NCI-H2081 (cell line): ENCODE measurements at places on chromosomes 12 and 14.

DNA sequence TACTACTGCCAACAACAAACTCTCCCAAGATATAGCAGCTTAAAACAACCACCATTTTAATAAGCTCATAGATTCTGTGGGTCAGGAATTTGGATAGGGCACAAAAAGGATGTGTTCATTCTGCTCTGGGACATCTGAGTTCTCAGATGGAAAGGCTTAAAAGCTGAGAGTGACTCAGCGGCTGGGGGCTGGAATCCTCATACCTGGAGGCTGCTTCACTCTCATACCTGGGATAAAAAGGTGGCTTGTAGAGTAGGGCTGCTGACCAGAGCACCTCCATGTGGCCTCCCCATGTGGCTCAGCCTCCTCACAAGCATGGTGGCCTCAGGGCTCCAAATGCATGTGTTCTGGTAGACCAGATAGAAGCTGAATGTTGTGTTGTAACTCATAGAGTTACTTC is 20.2 kb upstream of the PELI2 start:
- no peak for DNase-seq

GRCh38 chr12:56028511-56029165 is 7.8 kb downstream of the IKZF4 start:
- DNase-seq: no peak

GRCh38 chr12:50050410-50051098 is 6.8 kb upstream of the ASIC1 start:
- no peak for DNase-seq

DNA sequence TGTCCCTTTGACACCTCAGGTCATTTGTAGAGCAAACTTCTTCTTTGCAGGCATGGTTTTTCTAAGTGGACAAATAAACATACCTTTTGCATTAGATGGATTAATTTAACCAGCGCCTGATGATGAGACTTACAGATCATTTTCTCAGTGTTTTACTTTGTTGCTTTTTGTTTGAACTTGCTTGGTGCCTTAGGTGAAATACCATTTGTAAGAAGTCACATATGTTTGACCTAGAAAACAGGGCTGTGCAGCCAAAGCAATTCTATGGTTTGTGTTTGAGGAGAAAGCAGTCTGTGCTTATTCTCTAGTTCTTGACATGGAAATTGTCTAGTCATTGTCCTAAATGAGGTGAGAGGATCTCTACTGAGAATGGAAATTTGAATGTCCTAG is 111.1 kb downstream of the DIP2B start:
- no peak for DNase-seq

DNA sequence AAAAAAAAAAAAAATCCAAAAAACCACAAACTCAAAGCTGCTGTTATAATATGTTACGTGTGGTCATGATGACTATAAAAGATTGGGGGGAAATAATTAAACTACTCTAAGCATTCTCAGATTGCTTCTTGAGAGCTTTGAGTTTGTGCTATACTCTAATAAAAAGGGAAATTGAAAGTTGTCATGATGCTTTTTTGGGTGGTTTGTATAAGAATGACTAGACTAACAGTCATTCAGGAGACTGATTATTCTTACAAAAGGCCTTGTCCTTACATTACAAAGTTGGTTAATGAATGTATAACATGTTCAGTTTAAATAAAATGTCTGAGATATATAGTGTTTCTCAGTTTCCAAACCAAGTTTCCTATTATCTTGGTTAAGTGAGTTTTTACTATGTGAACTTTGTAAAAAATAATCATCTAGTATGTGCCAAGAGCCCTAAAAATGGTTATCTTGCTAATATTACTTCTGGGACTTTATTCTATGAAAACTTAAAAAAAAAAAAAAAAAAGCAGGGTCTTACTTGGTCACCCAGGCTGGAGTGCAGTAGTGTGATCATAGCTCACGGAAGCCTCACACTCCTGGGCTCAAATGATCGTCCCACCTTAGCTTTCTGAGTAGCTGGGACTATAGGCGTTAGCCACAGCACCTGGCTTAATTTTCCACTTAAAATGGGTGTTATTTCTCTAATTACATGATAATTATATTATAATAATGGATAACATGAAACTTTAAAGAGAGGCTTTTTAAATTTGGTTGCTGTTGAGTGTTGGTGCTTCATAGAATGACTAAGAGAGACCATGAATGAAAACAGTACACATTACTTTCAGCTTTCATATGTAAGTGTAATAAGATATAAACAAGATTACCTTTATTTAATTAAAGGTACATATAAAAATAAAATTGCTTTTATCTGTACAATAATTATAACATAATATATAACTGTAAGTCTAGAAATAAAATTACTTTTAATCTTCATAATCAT is 459.6 kb upstream of the RGS6 start:
- no peak for DNase-seq

GRCh38 chr12:125023065-125023464 is 29.6 kb downstream of the BRI3BP start:
- no peak for DNase-seq

DNA sequence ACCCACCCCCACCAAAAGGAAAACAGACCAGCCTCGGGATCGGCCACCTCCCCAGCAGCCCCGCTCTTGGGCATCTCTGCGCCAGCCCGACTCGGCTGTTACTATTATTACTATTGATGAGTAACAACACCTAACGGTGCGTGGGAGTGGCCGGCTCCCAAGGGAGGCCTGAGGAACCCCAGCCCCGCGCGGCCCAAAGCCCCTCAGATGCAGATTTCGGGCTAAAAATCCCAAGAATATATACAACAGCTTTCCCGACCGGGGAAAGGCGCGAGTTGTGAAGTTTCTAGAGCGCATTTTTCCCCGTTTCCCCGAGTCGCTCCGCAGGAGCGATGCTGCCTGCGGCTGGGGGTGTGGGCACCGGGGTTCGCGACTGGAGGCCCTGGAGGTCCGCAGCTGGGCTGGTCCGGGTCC is 565 bp downstream of the NT5DC3 start:
- no peak for DNase-seq

DNA sequence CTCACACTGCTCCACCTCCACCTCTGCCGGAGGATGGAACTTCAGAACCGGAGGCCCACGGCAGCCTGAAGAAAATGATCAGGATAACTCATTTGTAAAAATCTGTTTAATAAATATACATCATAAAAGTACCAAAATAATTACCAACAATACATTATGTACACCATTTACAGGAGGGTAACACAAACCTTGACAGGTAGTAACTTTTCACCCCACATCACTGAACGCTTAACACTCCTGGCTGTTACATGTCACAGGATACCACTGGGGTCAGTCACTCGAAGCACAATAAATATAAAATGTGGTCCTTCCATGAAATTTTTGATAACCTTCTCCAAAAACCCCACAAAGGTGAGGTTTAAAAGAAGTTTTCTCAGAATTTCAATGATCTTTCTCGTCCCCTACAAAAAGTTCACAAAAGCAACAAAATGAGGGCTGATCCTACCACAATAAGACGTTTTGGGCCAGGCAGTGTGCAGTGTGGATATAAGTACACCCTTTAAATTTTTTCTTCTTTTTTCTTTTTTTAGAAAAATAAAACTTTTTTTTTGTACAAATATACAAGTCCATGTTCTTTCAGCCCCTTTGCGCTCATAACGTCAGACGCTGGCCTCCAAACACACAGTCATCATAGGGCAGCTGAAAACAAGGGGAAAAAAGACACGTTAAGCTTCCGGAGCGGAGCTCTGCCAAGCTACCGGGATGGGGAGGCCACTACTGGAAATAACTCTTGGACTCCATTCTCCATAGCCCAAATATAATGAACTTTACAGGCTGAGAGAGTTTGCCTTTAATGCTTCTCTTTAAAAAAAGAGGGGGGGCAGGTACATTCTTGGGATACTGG is 2.9 kb downstream of the NFKBIA start:
- DNase-seq: no peak

DNA sequence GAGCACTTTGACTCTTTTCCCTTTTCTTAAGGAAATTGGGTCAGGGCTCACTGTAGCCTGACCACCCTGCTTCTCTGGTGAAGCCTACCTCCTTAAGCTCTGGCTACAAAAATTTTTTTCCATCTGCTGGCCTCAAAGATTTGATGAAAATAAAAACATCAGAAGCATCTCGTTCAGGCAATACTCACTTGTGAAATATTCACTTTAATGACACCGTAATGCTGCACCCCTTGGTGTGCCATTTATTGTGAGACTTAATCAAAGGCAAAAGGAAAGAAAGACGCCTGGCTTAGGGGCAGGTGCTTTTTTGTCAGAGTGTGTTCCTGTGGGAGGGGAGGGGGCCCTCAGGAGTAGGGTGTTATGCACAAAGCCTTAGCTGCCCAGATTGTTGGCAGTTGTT is 155.0 kb upstream of the TMPO start:
- no peak for DNase-seq

GRCh38 chr12:54126029-54126695 is 62.6 kb downstream of the SMUG1 start:
- no peak for DNase-seq

DNA sequence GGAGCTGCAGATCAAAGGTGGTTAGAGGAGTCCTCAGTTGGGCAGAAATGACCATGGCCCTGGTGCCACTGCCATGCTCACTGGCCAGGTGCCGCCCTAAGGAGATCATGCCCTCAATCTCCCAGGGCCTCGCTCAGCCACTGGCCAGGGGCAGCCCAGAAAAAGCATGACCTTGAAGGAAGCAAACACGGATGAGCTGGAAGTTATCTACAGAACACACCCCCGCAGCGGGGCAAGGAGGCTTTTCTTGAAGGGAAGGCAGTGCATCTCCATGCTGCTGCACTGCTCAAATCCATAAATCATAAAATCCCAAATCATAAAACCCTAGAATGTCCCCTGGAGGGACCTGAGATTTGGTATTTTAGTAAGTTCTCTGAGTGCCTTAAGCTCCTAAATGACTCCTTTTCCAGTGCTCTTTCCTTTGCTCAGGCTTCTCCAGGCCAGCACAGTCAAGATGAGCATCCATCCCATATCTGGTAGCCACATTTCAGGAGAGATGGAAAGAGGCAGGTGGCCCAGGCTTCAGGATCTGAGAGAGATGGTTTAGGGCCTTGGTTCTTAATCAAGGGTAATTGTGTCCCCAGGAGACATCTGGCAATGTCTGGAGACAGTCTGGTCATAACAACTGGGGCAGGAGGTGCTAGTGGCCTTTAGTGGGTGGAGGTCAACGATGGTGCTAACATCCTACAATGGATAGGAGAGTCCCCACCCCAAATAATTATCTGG is 217.3 kb downstream of the RBM19 start:
- no peak for DNase-seq

GRCh38 chr12:57049119-57049446 is 846 bp downstream of the MYO1A start:
- DNase-seq: no peak

GRCh38 chr12:19826980-19827550 is 387.8 kb downstream of the AEBP2 start:
- no peak for DNase-seq

GRCh38 chr14:88955455-88955854 is 131.0 kb downstream of the TTC8 start:
- DNase-seq: peak; percentile 5

GRCh38 chr12:28234444-28234843 is 44.2 kb downstream of the CCDC91 start:
- DNase-seq: no peak

DNA sequence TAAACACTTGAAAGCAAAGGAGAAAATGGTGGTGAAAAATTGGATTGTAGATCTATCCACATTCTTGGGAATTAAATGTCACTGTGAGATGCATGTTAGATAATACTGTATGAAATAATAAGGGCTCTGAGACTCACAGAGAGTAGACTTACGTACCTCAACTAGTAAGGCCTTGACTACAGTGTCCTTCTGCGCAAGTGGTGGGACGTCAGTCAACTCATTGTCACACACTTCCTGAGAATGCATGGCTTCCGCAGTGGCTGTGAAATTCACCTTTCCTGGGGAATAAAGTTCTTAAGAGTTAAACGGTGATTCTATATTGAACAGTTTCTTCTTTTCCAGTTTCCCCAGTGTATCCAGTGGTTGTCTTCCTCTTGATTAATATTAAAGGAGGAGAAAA is 32.6 kb upstream of the PZP start:
- DNase-seq: no peak

- no peak for DNase-seq
Measured at GRCh38 chr12:22229652-22230279, 104.7 kb downstream of the ST8SIA1 start.

- peak; percentile 70 for DNase-seq
Measured at GRCh38 chr12:6368906-6369525, 6.3 kb downstream of the SCNN1A start.

GRCh38 chr14:99173086-99173485 is 98.9 kb downstream of the BCL11B start:
- no peak for DNase-seq

- no peak for DNase-seq
Measured at GRCh38 chr14:102930753-102931579, 8.5 kb downstream of the AMN start.

DNA sequence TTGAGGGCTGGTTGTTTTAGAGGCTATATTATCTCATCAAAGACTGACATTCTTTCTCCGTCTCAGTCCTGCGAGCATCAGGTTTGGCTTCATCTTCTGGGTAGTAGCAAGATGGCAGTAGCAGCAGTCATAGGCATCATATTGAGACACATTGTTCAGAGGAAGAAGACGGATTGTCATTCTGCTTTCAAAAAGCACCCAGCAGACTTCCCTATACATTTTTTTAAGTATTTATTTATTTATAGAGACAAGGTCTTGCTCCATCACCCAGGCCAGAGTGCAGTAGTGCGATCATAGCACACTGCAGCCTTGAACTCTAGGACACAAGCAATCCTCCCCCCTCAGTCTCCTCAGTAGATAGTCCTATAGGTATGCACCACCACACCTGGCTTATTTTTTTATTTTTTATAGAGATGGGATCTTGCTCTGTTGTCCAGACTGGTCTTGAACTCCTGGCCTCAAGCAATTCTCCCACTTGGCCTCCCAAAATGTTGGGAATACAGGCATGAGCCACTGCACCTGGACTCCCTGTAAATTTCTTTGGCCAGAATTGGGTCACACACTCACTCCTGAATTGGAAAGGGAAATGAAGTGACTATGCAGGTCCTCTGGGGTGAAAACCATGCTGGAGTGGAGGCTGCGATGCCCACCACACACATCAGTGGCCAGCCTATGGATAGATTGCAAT is 125.4 kb downstream of the SLC38A6 start:
- DNase-seq: no peak

DNA sequence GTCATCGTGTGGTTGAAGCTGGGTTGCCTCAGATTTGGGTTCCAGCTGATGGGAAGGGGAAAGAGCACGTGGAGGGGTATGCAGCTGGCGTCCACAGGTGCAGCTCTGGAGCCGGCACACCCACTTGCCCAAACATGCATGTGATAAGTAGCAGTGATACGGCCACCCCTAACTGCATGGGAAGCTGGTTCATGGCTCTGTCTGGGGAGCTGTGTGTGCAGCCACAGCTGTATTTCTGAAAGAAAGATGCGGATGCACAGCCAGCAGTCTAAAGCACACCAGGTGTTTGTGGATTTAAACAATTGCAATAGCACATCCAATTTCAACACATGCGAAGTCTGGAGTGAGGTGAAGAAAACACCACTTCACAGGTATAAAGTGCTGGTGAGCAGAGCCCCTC is 181.4 kb downstream of the EFCAB11 start:
- no peak for DNase-seq

GRCh38 chr14:25628390-25628789 is 578.4 kb upstream of the STXBP6 start:
- no peak for DNase-seq
